Muscle of arm (tissue), 14 donors: ENCODE measurements at places on chromosomes 5 and 9. TPM values are rescaled to one million over a fixed set of nuclear protein-coding genes. Genes with fewer than 3 reads are reported as not detected.

GRCh38 chr5:56517011-56517416 lies 283.9 kb upstream of the ANKRD55 start:
- no peak for DNase-seq

The AHRR gene
- 11.9 TPM for polyA plus RNA-seq

The PCDHB11 gene
- 2.7 TPM for polyA plus RNA-seq

DNA sequence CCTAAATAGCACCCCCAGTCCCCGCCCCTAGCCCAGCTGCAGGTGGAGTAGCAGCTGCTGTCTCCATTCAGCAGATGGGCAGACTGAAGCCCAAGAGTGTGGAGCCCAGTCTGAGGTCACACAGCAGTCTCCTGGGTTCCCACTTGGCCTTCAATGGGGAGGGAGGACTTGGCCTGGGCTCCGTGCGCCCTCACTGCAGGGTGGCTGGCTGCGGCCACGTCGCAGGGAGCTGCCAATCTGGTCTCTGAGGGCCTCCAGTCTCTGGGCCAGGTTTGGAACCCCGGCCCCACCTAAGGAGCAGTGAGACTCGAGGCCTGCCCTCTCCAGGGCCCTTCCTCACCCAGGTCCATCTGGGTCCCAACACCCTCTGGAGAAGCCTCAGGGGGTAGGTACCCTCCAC lies 7.4 kb downstream of the KIF12 start:
- no peak for DNase-seq

- no peak for DNase-seq
These were observed 25.4 kb upstream of the TCF7 start for GRCh38 chr5:134088994-134089560.

GRCh38 chr9:35333551-35333950 lies 156.4 kb upstream of the RUSC2 start:
- DNase-seq, result no peak

DNA sequence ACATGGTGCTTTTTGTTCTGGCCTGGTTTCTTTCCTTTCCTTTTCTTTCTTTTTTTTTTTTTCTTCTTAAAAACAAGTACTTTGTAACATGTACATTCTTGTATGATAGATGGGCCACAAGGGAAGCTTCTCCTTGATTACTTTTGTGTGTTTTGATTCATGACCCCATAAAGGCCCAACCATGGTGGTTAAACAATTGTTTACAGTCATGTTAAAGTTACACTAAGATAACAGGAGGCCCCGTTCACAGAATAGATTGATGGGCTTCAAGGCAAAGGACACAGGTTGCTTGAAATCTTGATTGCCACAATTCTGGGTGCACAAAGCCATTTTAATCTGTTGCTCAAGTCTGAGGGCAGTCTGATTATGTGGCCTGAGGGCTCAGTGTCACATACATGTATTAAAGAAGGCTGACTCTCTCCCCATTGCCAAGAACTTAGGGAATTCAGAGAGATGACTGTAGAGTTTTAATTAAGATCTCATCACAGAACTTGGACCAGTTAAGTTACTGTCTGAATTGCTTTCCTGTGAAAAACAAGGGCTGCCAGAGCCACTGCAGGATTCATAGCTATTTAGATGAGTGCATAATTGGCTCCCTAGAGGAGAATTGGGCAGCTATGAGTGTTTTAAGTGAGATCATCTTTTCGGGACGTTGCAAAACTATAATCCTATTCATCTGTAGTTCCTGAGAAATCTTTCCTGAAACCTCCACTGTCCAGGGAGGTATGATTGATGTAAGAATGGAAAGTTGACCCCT lies 163.4 kb downstream of the TLE4 start:
- DNase-seq, result peak; percentile 20

DNA sequence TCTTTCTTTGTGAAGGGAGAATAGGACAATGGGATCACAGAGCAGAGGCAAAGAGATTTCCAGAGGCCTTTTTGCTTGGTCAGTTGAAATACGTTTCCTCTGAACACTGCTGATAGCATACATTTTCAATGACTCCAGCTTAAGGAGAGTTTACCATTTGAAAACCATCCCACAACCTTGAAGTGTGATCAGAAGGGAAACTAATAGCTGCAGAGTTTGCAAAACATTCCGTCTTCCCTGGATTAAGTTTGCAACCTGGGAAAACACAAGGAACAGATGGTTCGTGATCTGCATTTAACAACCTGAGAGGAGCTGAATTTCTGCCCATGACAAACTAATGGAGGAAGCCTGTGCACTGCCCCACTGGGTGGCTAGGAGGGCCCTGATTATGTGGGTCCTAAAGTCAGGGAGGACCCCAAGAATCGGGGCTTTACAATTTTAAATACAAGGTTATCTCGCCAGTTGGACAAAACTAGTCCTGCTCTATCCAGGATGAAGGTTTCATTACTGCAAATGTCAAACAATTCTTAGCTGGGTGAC lies 35.6 kb downstream of the MTX3 start:
- DNase-seq, result no peak

The PHF24 gene
- polyA plus RNA-seq, result not detected

The ADRB2 gene
- not detected for polyA plus RNA-seq
